ENCODE measurements at places on chromosomes 2 and 18.

DNA sequence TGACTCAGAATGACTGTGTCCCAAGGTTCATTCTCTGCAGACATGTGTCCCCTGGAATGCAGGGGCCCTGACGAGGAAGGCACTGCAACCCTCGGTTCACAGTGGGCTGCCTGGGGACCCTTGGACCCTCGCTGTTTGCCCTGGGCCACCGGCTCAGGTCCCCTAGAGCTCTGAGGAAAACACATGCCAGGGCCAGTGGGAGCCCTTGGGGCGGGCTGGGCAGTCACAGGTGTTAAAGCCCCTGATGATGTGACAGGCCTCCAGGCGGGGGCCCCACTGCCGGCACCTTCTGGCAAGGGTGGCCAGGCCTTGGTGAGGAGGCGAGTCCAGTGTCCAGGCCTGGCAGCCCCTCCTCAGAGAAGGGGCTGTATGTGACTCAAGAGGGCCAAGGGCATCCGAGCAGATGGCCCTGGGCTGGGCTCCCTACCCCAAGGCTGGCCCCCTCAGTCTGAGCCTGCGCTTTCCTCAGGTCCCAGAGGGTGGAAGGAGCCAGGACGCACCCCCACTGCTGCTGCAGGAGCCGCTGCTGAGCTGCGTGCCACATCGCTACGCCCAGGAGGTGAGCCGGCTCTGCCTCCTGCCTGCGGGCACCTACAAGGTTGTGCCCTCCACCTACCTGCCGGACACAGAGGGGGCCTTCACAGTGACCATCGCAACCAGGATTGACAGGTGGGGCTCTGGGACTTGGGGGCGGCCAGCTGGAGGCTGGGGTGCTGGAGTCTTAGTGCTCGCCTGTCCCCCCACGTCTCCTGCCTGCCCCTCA lies 11.1 kb downstream of the CAPN10 start:
- no peak for DNase-seq

DNA sequence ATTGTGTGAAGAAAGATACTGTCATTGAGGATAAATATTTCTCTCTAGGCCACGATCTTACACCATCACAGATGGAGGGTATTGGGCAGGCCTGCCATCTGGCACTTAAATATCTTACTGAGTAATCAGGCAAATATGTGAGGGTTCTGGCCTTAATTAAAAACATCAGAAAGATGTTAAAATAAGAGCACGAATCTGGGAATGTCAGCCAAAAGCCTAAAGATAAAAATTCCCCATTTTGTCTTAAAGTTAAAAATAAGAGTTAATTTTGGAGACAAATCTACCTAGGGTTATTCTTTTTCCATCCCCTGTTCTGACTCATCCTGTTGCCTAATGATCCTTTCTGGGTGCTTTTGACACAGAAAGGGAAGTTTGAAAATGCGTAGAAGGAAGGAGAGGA lies 121.0 kb downstream of the SUCLG1 start:
- DNase-seq = peak; percentile 38

GRCh38 chr18:1906421-1906820 lies 664.9 kb downstream of the METTL4 start:
- no peak for DNase-seq

- DNase-seq = peak; percentile 80
Measured at GRCh38 chr2:45849491-45850283, 198.2 kb downstream of the PRKCE start.

DNA sequence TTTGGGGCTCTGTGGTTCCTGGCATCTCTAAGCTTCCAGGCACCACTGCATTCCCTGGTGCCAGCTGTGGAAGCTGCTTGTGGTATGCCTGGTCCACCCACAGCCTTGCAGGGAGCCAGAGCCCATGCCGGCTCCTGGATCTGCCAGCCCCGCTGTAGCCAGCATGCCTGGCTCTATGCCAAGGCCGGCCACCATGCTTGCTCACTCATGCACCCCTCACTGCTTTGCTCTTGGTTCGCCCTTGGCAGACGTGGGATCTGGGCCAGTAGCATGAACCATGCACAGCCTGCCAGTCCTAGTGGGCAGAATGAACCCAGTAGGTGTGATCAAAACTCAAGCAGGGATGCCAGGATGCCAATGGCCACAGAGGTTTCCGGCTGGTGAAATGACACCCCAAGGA lies 634.2 kb upstream of the TMEFF2 start:
- DNase-seq = no peak

DNA sequence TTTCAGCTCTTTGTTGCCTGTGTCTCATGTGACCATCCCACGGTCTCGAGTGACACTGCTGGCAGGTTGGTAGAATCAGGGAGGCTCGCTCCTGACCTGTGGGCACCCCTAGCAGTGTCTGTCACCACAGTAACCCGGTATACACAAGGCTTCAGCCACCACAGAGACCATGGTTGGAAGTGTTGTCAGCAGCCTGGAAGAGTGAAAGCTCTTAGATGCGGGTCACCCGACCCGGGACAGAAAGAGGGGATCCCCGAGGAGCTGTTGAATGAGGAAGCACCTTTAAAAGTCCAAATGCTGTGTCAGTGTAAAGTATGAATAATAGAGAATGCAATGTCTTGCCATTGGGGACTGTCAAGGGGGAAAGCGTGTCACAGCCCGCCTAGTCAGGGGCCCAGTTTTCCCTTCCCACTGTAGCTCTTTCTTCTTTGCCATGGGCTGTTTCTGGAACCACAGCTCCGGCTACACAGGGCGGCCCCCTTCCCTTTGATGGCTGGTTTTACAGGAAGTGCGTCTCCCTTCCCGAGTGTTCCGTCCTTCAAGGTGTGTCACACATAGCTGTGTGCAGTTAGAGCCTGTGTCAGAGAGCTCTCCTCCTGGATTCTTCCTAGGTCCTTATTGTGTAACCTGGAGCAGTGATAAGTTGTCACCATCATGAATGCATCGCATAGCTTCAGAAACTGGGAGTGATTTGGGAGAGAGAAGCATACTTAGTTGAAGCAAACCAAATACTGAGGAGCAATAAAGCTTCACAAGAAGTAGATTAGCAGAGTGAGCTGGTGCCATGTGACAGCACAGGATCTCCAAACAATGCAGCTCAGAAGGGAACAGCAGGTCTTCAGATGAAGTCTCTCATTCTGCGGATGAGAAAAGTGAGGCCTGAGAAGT lies 81.4 kb downstream of the MTCL1 start:
- DNase-seq = no peak

- no peak for DNase-seq
Measured at GRCh38 chr18:42936289-42936688, 179.2 kb downstream of the RIT2 start.

- DNase-seq = no peak
Measured at GRCh38 chr2:12726271-12726670, 9.5 kb downstream of the TRIB2 start.

GRCh38 chr2:3535794-3536681 lies 16.7 kb upstream of the ADI1 start:
- DNase-seq = no peak

DNA sequence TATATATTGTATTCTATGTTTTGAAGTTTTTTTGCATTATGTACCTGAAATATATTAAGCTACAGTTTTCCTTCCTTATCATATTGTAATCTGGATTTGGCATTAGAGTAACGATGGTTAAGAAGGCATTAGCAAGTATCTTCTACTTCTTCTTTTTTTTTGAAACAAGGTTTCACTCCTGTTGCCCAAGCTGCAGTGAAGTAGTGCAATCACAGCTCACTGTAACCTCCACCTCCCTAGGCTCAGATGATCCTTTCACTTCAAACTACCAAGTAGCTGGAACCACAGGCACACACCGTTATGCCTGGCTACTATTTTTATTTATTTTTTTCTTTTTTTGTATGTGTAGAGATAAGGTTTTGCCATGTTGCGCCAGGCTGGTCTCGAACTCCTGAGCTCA lies 201.1 kb downstream of the ZNF804A start:
- no peak for DNase-seq

DNA sequence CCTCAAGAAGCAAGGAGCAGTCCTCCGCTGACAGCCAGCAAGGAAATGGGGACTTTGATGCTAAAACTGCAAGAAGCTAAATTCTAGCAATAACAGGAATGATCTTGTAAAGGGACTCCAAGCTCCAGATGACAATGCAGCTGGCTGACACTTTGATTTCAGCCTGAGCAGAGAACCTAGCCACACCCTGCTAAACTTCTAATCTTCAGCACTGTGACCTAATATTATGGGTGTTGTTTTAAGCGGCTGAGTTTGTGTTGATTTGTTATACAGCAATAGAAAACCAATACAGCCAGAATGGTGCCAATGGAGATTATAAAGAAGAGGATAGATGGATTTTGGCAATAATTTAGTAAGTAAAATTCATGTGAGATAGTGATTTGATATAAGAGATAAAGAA lies 196.7 kb upstream of the SPHKAP start:
- no peak for DNase-seq

GRCh38 chr2:173146590-173146989 lies 70.9 kb downstream of the MAP3K20 start:
- DNase-seq = no peak

GRCh38 chr2:47724221-47724981 lies 58.5 kb upstream of the MSH6 start:
- no peak for DNase-seq

DNA sequence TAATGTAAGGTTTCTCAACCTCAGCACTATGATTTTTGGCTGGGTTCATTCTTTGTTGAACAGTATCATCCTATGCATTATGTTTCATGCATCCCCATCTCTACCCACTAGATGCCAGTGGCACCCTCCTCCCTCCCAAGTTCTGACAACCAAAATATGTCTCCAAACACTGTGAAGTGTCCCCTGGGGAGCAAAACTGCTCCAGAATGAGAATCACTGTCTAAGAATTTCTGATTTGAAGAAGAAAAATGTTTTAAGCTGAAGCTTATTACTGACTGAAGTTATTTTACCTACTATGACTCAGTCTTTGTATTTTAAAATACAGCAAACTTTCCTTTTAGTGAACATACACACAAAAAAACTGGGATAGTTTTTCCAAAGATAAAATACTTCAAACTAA lies 3.4 kb downstream of the THADA start:
- DNase-seq = no peak

DNA sequence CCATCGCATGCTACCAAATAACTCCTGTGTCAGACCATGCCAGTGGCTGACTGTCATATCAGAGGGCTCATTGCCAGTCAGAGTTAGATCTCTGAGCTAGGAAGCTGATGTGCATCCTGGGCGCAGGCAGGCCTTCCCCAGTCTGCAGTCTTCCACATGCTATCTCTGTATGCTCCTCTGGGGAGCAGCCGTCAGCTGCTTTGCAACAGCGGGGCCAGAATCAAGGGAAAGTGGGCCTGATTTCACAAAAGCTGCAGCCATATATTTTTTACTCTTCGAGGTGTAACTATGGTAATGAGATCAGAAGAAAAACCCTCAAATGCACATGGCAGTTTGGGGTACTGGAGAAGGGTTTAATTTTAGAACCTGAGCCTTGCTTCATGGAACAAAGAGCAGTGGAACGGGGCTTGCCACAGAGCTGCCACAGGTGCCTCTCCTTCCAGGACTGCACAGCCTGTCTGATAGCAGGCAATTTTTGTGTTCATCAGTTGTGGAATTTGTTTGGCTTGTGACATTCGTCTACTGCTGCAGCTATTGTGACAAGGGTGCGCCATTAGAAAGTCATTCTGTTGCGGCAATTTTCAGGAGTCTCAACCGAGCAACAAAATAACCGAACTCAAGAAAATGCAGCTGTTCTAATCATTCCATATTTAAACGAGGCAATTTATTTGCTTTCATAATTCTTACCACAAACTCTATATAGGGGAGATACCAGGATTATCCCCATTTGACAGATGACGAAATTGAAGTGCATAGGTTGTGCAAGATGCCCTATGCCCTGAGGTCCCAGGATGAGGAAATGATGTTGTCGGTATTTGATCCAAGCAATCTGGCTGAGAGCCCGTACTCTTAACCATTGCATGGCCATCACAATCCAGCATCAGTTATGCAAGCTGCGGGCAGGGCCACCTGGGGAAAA lies 109.6 kb upstream of the CYRIA start:
- no peak for DNase-seq

DNA sequence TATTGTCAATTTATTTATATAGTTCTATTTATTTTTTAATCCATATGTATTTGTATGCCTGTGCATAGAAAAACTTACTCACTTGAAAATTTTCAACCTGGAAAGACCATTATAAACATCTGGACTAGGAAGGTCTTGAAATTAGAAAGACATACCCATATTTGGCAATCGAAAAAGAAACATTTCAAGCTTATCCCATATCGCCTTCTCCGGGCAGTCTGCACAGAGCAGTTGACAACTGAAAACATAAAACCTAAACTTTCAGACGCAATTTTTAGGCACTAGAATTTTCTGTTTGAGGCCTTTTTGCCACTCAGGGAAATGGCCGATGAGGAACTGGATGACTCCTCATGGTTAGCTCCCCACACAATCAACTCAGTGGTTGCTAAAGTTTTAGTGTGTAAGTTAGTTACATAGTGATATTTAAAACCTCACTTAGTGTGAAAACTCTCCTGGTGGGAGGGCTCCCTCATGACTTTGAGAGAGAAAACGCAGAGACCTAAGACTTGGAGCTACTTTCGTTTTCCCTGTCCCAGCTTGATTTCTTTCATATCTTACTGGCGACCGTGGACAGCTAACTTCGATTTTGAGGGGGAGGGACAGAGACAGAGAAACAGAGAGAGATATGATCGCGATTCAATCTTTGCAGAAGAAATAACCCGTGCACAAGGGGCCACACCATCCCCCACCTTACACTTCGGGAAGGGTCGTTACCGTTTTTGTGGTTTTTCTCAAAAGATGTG lies 3.2 kb upstream of the HOXD12 start:
- no peak for DNase-seq

GRCh38 chr2:43941359-43941758 lies 54.4 kb downstream of the LRPPRC start:
- DNase-seq = no peak

DNA sequence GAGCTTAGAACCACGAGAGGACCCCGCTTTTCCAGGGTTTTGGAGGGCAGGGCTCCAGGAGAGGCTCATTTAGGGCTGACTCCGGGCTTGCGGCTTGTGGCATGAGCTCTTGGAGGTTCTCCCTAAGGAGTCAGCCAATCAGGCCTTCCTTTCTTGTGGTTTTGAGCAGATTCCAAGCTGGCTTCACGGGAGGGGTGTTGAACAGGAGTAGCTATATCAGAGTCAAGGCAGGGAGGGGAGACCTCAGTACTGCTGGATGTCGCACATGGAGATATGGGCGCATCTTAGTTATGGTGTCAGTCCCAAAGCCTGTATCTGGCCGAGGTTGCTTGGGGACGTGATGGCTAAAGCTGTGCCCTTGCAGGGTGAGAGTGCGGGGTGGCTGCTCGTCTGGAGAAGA lies 98.6 kb downstream of the AGAP1 start:
- peak; percentile 31 for DNase-seq

- DNase-seq = no peak
Measured at GRCh38 chr2:226898897-226899296, 63.0 kb downstream of the RHBDD1 start.

DNA sequence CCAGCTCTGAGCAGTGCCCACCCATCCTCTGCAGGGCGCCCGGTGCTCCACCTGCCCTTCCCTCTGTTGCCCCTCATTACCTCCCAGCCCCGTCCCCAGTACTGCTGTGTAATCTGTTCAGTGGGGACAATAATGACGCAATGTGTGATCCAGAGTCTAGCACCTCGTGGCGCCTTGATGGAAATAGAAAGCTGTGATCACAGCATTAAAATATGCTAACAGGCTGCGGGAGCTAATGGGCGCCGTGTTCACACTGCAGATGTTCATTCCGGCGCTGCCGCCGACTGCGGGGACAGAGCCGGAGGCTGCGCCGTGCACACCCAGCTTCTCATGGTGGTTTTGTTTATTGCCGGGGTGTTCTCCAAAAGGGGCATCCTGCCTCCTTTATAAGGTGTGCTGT lies 235.2 kb downstream of the LDLRAD4 start:
- DNase-seq = no peak

- no peak for DNase-seq
Measured at GRCh38 chr2:60486551-60486950, 66.9 kb downstream of the BCL11A start.
